NCI-H146 (cell line): ENCODE measurements at places on chromosomes 2 and 18.

GRCh38 chr2:174764280-174765255 lies at the start of gene CHRNA1:
CHRNA1 (minus strand) TSS chr2:174764472; CDS start chr2:174764394, 78 bp downstream.
- DNase-seq: peak; percentile 64

DNA sequence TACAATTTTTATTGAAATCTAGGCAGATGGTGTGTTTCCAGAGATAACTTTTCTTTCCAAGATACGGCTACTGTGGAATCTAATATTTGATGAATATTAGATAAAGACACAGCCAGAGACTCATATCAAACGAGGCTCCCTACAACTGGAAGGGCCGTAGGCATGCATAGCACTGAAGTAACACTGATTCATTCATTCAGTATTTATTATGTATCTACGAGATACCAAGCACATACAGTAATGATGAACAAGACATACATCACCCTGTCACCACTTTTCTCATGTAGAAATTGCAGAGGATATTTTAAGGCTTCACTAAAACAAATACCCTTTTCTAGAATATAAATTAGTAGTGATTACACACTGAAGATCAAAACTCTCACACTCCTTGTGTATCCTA lies 74.5 kb downstream of the KCTD18 start:
- no peak for DNase-seq

DNA sequence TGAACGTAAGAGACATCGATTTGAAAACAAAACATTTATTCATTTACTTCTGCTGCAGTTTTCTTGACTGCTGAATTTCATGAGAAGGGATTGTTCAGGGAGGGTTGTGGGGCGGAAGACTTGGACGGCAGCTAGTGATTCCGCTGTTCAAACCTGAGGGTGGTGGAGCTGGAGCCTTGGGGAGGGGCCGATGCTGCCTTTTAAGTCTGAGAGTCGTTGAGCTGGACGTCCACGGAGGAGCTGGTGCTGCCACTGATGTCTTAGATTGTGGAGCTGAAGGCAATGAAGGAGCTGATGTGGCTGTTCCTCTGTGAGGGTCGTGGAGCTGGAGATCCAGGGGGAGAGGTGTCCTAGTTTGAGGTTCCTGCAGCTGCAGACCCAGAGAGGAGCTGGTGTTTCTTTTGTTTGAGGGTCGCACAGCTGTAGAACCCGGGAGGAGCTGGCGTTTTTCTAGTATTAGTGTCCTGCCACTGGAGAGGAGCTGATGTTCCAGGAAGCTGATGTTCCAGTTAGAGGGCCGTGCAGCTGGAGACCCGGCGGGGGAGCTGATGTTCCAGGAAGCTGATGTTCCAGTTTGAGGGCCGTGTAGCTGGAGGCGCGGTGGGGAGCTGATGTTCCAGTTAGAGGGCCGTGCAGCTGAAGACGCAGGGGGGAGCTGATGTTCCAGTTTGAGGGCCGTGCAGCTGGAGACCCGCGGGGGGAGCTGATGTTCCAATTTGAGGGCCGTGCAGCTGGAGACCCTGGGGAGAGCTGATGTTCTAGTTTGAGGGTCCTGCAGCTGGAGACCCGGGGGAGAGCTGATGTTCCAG lies 150.9 kb downstream of the RTP5 start:
- peak; percentile 67 for DNase-seq

GRCh38 chr18:57050310-57050949 lies 96.5 kb upstream of the BOD1L2 start:
- DNase-seq: no peak

DNA sequence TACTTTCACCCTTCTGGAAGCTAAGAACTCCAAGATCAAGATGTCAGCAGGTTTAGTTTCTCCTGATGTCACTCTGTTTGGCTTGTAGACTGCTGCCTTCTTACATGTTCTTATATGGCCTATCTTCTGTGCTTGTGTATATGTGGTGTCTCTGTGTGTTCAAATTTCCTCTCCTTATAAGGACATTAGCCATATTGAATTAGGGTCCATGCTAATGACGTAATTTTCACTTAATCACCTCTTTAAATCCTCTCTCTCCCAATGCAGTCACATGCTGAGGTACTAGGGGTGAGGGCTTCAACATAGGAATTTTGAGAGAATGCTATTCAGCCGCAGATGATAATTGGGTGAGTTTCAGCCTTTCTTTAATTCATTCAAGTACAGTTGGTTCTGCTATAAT lies 458.3 kb upstream of the SYT4 start:
- DNase-seq: no peak

DNA sequence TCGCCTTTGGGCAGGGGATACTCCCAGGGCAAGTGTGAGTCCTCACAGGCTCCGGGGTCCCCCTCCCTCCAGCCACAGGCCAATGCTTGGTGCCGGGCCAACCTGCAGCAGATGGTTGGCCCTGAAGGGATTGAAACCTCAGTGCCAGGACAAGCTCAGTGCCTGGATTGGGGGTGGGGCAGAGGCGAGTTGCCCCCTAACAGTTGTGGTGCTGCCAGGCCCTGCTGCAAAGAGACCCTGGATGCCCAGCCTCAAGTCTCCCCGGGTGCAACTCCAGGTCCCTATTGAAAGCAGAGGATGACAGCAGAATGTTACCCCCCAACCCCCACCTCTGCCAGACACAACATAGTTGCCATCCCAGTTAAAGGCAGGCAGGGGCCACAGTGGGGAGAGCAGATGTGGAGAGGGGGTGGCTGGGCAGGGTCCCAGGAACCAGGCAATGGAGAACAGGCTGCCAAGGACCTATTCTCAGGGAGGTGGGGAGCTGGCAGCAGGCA lies 9.5 kb upstream of the RNF103 start:
- no peak for DNase-seq

DNA sequence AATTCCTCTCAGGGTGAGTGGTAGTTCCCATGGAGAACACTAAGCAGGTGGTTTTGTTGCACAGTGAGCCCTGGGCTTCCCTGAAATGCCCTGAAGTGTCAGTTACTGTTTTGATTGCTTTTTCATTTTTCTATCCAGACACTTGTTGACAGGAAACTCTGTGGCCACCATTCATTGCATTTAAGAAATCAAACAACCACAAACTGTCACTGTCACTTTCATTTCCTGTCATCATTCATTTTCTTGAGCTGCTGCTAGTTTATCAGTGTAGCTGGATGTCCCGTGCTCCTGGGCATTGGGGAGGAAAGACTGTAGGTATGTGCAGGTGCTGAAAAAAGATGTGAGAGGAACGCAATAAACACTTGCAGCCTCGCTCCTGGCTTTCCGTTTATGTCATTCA lies 891.6 kb upstream of the ZEB2 start:
- DNase-seq: peak; percentile 40

DNA sequence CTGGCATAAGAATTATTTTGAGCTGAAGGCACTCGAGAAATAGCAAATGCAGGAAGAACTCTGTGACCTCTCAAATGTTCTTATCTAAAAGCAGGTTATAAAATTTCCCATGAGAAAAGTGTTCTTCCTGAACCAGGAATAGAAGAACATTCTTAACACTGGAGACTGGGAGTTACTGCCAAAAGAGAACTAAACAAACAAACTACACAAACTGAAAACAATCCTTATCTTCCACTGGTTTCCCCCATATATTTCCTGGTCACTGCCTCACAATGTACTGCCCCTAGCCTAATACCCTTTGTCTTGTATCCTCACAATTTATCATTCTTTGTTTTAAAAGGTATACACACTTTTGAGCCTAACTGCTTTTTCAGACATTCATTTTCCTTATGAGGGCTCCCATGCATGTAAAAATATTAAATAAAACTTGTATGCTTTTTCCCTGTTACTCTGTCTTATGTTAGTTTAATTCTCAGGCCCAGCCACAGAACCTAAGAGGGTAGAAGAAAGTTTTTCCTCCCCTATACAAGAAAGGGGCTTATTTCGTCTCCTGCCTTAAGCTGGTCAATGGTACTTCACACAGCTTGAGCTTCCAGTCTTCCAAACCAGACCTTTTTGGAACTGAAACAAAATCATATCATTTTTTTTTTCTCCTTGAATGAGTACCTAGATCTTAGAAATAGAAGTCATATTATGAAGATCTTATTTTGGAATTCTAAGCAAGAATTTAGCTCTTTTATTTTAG lies 110.6 kb downstream of the MSTN start:
- no peak for DNase-seq

DNA sequence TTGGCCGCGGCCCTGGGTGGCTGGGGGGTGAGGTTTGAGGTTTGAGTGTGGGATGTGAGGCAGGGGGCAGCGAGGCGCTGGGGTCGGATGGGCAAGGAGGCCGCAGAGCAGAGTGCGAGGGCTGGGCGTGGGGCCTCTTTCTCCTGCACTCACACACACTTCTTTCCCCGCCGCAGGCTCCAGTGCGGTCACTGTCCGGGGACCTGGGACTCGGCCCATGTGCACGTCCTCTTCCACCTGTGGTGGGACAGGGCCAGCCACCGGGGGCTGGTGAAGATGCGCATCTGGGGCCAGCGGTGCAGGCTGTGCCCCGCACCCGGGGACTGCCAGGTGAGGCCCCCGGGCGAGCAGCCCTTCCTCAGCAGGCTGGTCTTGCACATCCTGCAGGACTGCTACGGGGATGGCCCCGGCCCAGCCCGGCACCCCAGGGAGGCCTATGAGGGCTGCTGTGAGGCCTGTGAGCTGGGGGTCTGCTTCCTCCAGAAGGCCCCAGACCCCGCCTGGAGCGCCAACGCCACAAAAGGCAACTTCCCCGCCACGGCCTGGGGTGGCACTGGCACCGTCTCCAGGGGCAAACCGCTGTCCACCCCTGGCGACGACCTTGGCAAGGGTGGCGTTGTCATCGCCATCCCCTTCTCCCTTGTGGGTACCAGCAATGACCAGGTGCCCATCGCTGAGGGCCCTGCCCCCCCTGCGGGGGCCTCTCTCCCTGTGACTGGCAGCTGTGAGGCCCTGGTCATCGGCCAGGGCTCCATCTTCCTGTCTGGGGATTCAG lies 2.2 kb downstream of the RTP5 start:
- no peak for DNase-seq

DNA sequence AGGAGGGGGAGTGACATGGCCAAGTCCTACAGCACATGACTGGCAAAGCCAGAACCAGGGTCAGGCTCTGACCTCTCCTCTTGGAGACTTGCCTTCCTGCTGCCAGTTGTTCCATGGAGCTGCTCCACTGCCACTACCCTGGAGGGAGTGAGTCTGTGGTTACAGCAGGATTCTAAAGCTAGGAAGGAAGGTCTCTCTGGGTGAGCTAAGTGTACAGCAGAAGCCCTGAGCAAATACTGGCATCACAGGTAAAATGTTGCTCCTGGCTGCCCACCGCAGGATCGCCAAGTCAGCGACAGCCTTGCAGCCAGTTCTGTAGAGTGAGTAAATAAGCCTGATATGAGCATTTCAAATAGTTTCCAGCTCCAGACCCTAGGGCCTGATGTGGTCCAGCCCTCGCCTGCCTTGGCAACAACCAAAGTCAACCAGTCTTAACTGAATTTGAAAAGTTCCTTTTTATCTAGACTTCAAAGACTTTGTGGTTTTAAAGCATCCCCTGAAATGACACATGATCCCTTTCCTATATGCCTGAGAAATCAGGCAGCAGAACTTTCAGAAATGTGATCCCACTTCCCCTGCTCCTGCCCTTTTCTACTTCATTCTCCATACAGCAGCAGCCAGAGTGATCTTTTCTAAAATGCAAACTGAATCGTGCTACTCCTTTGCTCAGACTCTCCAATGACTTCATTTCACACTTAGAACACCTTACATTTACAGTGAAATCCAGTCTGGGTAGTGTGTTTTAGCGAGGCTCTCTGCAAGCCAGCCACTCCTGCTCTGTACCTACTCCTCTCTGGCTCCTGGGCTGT lies 114.3 kb downstream of the MGAT5 start:
- DNase-seq: no peak

GRCh38 chr2:159875083-159875482 lies 77.1 kb upstream of the CD302 start:
- DNase-seq: no peak

- no peak for DNase-seq
Measured at GRCh38 chr2:33378556-33379210, 97.8 kb upstream of the RASGRP3 start.

- no peak for DNase-seq
Measured at GRCh38 chr2:228063558-228063957, 117.9 kb downstream of the SPHKAP start.

GRCh38 chr18:62279561-62279960 lies 45.5 kb upstream of the TNFRSF11A start:
- peak; percentile 100 for DNase-seq

- DNase-seq: no peak
Measured at GRCh38 chr2:67663776-67664175, 266.6 kb downstream of the ETAA1 start.

DNA sequence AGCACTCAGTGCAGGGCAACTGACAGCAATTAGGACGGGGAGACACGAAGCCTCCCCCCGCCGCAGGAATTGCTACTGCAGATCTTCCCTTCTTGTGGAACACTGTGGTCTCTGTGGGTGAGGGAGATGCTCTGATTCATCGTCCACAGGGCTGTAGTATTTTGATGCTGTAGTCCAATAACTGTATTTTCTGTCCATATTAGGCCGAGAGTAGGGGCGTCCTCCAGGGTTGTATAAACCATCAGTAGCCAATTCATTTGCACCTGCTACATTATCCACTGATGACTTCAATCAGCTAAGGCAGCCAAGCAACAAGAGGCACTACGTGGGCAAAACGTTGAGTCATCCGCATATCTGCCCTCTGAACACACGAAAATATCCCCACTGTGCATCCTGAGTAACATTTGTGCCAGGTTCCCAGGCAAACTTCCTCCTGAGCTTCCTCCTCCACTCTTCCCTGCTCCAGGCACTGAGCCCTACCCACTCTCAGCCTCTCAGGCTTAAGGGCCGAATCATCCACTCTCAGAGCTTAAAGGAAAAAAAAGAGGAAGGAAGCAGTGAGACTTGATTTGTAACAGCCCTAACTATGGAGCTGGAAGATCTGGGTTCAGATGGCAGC lies 62.1 kb downstream of the LBH start:
- DNase-seq: no peak

GRCh38 chr2:219309278-219309677 lies at the start of gene PTPRN:
PTPRN (minus strand) TSS chr2:219309401; CDS start chr2:219309332, 69 bp downstream.
- peak; percentile 84 for DNase-seq

DNA sequence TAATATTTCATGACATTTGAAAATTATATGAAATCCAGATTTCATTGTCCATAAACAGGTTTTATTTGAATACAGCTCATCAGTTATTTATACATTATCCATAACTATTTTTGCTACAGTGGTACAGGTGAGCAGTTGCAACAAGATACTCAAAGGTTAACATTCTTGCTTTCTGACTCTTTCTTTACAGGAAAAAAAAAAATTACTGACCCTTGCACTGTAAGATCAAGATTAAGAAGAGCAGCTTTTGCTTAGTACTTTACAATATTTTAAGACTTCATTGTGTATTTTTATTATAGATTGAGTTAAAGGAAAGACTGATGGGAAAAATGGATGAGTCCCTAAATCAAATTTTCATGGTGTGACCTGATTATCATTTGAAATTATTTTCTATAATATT lies 11.2 kb downstream of the ETAA1 start:
- no peak for DNase-seq

- no peak for DNase-seq
Measured at GRCh38 chr2:6081955-6082624, 389.9 kb downstream of the SOX11 start.

DNA sequence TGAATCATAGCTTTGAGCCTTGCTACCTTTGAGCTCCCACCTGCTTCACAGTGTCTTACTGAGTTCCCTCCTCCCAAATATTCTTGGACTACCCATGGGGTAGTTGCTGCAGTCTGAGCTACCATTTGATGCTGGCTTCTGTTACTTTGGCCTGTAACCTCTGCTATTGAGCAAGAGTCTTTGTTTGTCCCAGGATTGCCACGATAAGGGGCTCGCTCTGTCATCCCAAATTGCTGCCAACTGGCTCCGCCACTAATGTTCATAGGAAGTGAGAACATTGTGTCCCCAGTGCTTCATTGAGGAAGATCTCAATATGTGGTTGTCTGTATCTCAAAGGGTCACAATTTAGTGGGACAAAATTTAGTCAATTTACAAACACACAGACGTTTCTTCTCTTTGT lies 103.8 kb downstream of the TRIM43 start:
- DNase-seq: no peak

- DNase-seq: no peak
Measured at GRCh38 chr2:37104178-37104577, 19.9 kb downstream of the GPATCH11 start.
